Cardiac muscle cell (in vitro differentiated cells and primary cell): ENCODE measurements at places on chromosomes 1 and 21.

DNA sequence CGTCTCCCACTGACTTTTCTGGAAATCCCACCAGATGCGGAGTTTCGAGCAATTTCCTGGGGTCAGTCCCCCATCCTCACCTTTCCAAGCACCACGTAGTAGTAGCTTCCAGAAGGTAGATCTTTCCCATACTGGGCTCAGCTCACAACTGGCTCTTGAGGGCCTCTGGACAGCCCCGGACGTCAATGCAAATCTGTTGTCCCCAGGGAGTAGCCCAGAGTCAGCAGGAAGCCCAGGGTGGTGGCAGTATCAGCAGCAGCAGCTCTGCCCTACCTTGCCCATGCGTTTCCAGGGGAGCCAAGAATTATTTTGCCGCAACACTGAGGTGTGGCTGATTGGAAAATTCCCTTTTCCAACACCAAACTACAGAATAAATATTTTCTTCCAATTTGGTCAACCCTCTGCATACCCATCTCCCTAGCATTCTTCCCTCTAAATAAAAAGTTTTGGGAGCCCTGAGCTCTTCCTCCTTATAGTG is 70.3 kb downstream of the CD46 start:
- no peak for DNase-seq

DNA sequence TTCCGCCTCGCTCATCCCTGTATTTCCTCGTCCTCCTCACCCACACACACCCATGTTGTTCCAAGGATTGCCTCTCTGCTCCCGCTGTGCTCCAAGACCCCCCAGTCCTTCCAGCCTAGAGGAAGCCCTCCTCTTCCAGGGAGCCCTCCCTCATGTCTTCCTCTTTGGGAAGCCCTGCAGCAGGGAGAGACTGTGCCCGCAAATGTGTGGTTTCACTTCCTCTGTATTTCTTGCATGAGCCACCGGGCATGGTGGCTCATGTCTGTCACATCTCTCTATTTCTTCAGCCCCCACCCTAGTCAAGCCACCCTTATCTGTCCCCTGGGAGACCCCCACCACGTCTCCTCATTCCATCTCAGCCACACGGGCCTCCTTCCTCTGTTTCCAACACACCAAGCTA is 57.5 kb upstream of the PAX7 start:
- no peak for DNase-seq

- DNase-seq = peak; percentile 82
Measured at GRCh38 chr1:58652651-58653184, 47.1 kb downstream of the MYSM1 start.

- peak; percentile 61 for DNase-seq
Measured at GRCh38 chr1:24416666-24417391, 1.2 kb downstream of the NIPAL3 start.

GRCh38 chr1:198669023-198669698 is 30.3 kb downstream of the PTPRC start:
- DNase-seq = no peak

GRCh38 chr21:18917622-18918021 is 514.0 kb upstream of the TMPRSS15 start:
- no peak for DNase-seq
